Activated CD8-positive, alpha-beta T cell treated with anti-CD3 and anti-CD28 coated beads, Interleukin-2, amount 10 ng/mL, durations not matched to agents 7 days and 5 days (primary cell): ENCODE measurements at places on chromosomes 6 and 20.

GRCh38 chr20:15302075-15302474, 964.7 kb upstream of the FLRT3 start:
- no peak for DNase-seq

GRCh38 chr6:119297049-119297448, 52.5 kb downstream of the MAN1A1 start:
- no peak for DNase-seq

GRCh38 chr20:22984008-22984407, 51.1 kb upstream of the SSTR4 start:
- DNase-seq, result no peak

DNA sequence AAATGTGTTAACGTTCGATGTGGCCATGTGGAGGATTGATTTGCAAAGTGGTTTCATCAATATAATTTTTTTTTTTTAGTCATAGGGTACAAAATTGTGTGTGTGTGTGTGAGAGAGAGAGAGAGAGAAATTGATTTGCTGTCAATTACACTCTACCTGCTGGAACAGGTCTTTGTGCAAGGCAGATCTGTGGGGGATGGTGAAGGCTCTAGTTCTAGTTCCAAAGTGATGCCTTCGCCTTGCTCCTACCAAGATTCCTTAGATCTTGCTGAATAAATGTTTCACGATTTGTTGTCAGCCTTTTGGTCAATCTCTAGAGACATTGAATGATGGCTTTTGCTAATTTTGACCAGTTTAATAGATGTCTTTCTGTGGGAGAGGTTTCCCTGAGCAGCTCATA, 64.8 kb downstream of the SERAC1 start:
- no peak for DNase-seq

DNA sequence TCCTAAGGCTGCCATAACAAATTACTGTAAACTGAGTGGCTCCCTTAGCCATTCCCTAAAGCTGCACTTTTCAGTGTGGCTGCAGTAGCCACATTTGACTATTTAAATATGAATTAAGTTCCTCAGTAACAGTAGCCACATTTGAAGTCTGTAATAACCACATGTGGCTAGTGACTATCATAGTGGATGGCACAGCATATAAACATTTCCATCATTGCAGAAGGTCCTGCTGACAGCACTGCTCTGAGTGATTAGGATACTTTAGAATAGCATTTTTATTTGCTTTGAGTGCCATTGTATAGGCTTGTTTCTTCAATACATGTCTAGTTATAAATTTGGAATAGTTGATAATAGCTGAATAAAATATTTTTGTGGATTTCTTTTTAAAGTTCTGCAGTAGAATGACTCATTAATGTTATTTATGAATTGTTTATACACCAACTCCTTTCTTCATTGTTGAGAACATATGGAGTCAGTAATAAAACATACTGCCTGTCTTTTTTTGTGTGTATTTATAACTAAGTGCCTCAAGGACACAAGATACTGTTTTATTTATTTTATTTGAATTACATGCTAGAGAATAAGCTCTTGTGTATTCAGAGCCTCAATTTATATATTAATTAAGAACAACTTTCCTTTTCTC, 217.2 kb downstream of the CDKAL1 start:
- DNase-seq, result no peak
